ENCODE measurements at places on chromosomes 16 and 17.
A peak's percentile ranks its signal among the peaks of the same experiment; 100 is the strongest.

- DNase-seq: peak; percentile 43
These were observed 325.5 kb downstream of the C16orf95 start for GRCh38 chr16:86991679-86992078.

- peak; percentile 68 for DNase-seq
These were observed 8.1 kb upstream of the NLRP1 start for GRCh38 chr17:5592382-5592781.

DNA sequence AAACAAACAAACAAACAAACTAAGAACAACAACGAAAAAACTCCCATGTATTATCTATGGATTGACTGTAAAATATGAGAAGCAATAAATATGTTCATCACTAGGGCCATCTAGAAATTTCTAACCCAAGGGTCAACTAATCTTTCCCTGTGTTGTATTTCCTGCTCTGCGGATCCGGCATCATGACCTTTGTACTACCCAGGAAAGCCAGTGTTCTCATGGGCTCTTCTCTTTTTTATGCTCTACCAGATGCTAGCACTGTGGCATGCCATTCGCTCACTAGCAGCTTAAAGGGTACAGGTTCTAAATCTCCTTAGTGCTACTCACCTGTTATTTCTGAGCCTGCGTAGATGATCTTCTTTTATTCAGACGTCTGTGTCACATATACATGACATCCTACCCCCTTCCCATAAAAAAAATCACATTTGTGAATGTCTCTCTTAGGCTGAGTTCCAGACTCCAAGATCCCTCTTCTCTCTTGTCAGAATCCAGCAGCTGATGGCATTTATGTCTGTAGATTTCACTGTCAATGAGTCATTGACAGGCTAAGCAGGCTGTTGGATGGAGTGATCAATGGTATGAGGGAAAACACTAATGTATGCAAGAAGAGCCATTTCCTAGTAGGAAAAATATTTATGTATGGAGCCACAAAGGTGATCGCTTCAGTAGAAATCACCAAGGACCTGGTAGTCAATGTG lies 100.0 kb downstream of the WWOX start:
- DNase-seq: peak; percentile 30

- DNase-seq: no peak
These were observed 10.2 kb downstream of the ATP2C2 start for GRCh38 chr16:84378567-84378966.

DNA sequence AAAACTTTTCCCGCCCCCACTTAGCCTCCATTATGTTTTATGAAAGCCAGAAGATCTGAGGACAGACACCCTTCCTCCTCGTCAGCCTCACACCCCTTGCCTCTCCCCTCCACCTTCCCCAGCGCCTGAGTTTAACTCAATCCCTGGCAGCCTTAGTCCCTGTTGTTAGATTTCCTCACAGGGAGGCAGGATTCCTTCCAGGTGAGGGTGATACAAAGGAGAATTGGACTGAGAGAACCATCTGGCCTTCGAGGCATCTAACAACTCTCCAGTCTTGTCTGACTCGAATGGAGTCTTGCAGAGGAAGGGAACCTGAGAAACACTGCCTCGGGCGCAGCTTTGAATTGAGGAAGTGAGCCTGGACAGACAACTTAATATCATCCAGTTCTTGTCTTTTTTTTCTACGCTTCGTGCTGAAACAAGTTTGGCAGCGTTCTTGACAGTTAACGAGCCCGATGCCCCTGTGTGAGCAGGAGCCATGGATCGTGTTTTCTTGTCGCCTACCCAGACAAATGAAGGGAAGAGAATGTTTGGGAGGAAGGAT lies 1.3 kb upstream of the ZNF768 start:
- peak; percentile 30 for DNase-seq

DNA sequence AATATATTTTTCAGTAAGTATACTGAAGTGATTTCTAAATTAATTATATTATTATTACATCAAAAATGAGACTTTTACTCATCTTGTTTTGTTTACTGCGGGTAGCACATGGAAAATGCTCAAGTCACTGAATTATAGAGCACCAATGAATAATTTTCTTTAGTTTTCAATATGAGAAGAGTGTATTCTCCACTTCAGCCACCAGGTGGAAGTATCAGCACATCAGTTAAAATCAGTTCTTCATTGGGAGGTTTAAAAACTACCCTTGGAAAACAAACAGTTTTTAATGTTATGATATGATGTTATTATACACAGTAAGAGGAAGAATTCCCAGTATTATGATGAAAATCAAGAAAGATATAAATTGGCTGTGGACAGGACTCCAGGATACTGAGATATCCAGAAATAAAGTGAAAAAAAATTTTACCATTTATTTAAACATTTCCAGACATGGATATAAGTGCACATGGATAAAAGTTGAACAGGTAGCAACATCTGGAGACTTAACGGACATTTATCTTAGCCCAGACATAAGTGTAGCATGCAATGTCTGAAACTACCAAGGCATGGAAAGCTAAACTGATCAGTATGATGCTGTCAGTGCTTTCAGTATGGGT lies 467.3 kb downstream of the KCNJ2 start:
- DNase-seq: peak; percentile 45

DNA sequence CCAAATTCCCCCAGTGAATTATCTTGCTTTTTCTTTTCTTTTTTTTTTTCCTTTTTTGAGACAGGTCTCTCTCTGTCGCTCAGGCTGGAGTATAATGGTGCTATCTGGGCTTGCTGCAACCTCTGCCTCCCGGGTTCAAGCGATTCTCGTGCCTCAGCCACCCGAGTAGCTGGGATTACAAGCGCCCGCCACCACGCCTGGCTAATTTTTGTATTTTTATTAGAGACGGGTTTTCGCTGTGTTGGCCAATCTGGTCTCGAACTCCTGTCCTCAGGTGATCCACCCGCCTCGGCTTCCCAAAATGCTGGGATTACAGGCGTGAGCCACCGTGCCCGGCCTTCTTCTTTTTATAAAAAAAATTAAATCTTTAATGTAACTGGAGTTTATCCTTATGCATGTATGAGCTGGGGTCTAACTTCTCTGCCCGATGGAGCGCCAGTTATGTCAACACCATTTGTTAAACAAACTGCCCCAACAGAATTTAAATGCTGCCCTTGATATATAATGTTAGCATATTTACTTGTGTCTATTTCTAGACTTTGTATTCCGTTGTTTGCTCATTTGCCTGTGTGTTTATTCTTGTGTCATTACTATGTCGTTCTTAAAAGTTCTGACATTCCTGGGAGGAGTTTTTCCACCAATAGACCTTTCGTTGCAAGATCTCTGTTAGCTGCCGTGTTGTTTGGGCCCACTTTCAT lies 535 bp upstream of the AURKB start:
- DNase-seq: no peak

GRCh38 chr16:84686707-84687298 lies 13.0 kb upstream of the USP10 start:
- peak; percentile 26 for DNase-seq

DNA sequence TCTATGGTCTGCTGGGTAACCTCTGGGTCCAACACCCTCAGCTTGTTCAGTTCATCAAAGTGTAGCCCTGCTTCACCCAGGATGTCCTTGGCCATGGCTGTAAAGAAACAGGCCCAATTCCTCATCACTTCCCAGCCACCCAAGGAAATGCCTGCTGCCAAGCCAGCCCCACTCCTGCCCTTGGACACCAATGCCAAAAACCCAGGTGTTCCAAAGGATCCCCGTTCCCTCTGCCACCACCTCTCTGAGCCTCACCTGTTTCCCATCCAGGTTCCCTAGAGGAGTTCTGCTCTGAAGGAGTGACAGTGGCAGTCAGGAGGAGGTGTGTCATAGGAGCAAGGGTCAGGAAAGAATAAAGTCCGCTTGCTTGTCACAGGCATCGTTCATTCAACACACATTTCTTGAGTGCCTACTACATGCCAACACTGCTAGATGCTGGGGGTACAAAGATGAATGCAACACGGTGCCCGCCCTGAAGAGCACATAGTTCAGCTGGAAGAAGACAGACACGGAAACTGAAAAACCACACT lies 3.3 kb downstream of the IFT20 start:
- no peak for DNase-seq

DNA sequence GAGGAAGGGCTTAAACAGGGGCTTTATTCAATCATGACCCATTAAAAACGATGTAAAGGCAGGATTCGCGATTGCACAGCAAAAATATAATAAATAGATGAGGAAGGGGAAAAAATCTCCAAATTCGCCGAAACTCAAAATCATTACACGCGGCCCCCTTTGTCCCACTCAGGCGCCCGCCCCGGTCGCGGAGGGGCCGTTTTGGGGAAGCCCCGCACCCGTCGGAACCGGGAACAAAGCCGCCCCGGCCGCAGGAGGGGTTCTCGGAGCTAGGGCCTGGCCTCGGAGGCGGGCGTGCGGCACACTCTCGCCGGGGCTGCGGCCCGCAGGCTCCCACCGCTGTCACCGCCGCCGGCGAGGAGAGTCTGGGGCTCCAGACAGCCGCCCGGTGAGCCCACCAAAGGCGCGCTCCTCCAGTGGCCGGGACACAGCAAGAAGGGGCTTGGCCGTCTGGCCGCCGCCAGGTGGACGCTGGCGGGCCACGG lies 521 bp downstream of the C16orf87 start:
- no peak for DNase-seq

DNA sequence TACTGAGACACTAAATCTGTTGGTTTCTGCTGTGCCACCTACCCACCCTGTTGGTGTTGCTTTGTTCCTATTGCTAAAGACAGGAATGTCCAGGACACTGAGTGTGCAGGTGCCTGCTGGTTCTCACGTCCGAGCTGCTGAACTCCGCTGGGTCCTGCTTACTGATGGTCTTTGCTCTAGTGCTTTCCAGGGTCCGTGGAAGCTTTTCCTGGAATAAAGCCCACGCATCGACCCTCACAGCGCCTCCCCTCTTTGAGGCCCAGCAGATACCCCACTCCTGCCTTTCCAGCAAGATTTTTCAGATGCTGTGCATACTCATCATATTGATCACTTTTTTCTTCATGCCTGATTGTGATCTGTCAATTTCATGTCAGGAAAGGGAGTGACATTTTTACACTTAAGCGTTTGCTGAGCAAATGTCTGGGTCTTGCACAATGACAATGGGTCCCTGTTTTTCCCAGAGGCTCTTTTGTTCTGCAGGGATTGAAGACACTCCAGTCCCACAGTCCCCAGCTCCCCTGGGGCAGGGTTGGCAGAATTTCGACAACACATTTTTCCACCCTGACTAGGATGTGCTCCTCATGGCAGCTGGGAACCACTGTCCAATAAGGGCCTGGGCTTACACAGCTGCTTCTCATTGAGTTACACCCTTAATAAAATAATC lies 14.6 kb downstream of the STH start:
- DNase-seq: no peak

GRCh38 chr16:57576429-57576870 lies 34.0 kb downstream of the ADGRG5 start:
- DNase-seq: peak; percentile 68

DNA sequence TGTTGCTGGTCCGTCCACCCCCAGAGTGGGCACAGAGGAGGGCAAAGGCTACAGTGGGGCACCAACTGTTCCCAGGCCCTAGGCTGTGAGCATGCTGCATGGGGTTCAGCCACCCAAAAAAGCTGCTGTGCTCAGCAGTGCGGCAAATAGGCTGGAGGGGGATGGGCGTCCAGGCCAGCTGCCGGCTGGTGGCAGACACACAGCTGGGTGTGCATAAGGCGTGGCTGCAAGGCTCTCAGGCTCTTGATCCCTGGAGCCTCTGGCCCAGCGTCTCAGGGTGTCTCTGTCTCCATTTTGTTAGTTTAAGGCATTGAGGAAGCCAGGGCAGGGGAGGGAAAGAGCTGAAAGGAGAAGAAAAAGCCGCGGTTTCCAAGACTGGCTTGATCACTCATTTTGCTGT lies 8.8 kb downstream of the RPL19 start:
- no peak for DNase-seq

DNA sequence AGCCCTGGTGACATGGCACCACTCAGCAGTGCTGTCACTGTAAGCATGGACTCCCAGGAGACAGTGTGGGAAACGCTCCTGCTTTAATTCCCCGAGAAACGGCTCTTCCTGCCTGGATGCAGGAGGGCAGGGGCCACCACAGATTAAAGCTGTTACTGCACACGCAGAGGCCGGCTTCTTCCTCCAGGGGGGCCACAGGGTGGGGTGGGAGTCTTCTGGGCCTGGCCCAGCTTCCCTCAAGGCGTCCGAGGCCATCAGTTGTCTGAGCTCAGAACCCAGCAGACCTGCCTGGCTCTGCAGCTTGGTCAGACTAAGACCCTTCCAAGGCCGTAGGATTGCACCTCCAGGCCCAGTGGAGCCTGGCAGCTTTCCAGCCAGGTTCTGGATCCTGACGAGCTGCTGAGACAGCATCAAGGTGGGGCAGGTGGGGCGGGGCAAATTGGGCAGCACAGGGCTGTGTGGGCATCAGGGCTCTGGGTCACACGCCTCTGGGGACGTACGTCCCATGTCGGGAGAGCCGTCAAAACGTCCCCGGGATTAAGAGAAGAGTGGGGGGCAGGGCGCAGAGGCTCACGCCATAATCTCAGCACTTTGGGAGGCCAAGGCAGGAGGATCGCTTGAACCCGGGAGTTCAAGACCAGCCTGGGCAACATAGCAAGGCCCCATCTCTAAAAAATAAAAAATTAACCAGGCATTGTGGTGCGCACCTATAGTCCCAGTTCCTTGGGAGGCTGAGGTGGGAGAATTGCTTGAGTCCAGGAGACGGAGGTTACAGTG lies 5.0 kb upstream of the CAPN15 start:
- DNase-seq: no peak

DNA sequence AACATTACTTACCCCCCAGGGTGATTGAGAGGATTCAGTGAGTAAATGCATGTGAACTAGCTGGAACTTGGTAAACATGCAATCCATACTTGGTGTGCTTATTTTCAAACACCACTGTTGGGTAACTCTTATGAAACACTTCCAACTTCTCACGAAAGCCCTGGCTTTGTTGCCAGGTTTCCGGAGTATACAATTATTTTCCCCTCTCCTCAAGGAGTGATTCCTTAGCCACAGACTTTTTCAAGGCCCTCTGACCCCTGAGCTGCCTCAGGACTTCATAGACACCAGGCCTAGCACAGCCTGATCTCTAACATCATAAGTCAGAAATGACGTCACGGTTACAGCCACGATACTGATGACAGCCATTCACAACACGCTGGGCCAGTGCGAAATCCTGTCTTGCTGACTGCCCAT lies 27.6 kb downstream of the HSD17B2 start:
- DNase-seq: no peak

GRCh38 chr17:45316434-45317110 lies at the start of gene MAP3K14:
Gene MAP3K14 (minus strand): TSS chr17:45317020. CDS start chr17:45290745, 26,275 bp downstream.
- peak; percentile 78 for DNase-seq

GRCh38 chr16:57282510-57283213 lies 1.8 kb downstream of the PLLP start:
- no peak for DNase-seq
